ENCODE measurements at places on chromosomes 16 and 17.

DNA sequence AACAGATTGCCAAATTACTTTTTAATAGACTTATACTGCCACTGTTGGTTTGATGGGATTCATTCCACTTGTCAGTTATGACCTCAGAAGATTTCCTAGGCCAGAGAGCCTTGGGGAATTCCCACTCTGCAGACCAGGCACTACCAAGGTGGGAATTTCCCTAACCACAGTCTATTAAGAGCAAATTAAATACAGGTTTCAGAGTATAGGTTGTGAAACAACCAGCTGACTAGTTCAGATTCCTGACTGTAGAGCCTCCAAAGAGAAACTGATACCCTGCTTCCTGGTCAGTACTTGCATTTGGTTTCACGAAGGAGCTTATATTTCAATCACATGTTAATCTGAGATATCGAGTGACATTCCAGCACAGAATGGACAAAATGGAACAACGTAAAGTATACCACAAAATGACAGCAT lies 186.5 kb downstream of the STX8 start:
- no peak for DNase-seq

GRCh38 chr16:53065461-53066061 lies 10.8 kb downstream of the CHD9 start:
- no peak for DNase-seq

GRCh38 chr16:280552-280951 lies at the start of gene ARHGDIG:
Gene ARHGDIG, plus strand, starts transcription at chr16:280591. Its CDS starts 90 bp downstream, at chr16:280681.
- no peak for DNase-seq

- no peak for DNase-seq
Observed at GRCh38 chr17:9183306-9183705, 162.0 kb downstream of the NTN1 start.

DNA sequence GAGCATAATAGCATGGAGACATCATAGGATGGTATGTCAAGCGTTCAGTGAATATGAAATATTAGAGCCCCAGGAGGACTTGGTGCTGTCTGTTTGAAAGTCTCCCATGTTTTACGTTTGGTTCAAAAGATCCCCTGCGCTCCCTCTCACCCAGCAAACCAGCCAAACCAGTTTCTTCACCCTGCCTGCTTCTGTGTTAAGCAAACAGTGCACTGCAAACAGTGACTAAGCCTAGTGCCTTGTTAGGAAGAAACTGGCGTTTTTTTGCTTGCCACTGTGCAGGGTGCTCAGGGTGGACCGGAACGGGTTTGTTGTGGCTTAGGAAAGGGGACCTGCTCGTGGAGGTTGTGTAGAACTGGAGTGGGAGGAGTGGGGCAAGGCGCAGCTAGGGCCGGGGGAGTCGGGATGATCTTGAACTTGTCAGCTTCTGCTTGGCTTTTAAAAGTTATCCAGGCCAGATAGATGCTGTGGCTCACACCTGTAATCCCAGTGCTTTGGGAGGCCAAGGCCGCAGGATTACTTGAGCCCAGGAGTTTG lies 7.7 kb downstream of the CDH1 start:
- DNase-seq: no peak

- DNase-seq: no peak
Observed at GRCh38 chr17:32626379-32626791, 139.6 kb downstream of the CDK5R1 start.

- DNase-seq: no peak
Observed at GRCh38 chr16:75236232-75236631, 15.2 kb downstream of the BCAR1 start.

GRCh38 chr16:53651357-53651756 lies 52.3 kb downstream of the RPGRIP1L start:
- no peak for DNase-seq

DNA sequence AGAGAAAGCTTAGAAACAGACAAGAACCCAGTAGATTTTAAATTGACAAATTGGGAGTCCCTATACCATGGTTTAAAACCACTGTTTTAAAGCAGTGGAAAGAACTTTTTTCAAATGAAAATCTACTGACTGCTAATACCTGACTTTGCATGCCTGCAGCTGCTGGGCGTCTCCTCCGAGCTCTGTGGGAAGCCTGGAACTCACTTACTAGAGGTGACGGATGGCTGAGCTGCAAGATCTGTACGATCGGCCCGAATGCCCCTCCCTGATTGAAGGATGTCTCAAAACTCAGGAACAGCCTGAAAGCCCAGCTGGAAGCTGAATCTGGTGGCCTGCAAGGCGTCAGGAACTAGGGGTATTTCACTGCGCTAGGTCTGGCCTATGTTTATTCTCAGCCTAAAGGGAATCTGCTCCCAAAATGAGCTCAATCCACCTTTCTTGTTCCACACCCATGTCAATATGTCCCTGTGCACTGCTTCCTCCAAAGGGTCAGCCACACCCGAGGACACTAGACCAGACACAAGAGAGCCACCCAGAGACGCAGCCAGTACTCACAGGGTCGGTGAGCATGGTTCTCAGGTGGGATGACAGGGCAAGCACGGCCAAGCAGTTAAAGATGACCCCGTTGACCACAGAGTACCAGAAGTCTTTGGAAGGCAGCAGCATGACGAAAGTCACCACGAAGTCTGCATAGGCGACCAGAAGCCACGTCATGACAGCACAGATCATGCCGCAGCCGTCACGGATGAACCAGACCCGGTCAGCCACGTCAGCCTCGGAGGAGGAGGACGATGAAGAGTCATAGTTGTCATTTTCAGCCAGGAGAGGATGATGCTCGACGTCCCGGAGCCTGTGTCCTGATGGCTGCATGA lies 21.4 kb downstream of the ZDHHC7 start:
- DNase-seq: no peak

DNA sequence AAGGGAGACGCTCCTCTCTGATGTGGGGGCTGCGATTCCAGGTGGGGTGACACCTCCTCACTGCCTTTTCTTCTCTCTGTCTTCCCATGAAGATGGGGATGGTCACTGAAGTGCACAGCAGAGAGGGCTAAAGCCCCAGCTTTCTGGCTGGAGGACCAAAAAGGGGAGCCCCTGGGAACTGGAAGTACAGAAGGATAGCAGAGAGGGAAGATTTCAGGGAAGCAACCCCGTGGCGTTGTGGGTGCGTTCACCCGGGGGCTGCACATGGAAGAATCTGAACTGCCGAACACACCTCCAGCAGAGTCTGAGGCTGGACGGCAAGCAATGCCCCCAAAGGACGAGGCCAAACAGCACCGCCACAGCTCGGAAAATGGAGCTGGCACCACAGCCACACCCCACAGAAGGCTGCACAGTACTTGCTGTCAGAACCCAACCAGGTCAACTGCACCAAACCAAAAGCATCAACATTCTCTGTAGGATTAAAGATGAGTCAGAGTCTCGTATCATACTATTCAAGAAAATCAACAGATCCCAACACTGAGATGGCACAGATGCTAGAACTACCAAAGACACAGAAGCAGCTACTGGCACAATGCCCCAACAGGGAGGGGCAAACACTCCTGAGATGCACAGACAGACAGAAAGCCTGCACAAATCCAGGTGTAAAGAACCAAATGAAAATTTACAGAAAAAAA lies 49.9 kb downstream of the MAP1LC3B start:
- DNase-seq: no peak

DNA sequence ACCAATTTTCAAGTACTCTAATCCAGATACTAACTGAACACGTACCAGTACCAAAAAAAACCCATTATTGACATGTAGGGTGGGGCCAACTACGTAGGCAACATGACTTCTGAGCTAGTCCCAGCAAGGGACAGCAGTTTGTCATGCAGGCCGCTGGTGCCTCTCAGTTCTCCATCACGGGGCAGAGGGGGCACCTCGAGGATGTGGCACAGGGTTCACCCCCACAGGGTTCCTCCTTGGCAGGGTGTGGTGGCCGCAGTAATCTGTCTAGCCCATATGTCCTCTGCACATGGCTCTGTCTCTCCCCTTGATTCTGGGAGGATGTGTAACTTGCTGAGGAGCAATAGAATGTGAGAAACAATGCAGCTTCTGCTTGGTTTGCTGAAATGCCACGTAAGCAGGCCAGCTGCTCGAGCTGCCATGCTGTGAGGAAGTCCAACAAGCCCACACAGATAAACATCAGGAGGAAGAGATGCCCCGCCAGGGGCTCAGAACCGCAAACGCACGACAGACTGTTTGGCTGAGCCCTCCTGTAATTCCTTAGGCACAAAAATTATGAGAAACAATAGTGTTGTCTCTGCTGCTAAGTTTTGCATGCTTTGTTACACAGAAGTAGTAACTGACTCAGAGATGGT lies 62.4 kb downstream of the NT5M start:
- no peak for DNase-seq

GRCh38 chr16:1942047-1942809 lies 771 bp downstream of the MSRB1 start:
- no peak for DNase-seq

DNA sequence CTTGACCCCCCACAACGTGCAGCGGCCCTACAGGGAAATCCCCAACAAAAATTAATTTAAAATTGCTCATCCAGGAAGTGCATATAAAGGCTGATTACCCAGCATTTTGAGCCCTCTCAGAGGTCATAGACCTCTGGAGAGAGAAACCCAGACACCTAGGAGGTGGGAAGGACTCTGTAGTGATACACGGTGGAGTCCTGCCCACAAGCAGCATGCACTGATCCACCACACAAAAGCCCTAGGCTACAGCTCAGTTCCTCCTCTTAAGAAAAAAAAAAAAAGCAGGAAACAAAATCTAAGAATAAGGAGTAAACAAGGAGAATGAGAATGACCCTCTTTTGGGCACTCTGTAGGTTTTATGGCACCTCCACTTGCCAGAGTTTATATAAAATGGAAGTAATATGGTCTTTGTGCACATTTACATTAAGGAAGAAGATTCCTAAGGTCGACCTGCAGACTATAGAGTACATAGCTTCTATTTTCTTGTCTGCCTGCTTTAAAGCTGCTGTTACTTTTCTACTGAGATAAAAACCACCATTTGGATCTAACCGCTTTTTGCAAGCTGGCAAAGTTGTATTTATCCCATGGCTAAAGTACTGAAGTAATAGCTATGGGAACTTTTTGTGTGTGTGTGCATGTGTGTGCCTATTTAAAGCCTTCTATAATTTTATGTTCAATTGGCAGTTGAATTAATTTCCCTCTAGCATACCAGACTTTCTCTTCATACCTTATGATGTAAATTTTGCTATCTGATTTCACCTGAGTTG lies 46.9 kb downstream of the ACSM1 start:
- DNase-seq: no peak

DNA sequence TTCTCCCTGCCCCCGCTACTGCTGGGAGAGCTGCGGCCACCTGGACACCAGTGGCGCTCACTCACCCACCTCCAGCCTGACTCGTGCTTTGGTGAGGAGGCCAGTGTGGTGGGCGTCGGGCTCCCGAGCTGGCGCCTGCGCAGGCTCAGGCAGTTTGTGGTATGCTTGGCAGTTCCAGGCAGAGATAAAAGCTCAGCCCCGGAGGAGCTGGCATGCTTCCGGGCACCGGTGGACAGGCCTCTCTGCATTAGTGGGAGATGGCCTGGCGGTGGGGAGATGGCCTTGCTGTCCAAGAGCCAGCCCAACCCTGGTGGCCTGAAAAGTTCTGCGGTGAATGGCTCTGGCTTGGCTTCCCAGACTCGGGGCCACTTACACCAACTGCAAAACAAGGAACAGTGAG lies 4.1 kb downstream of the ADGRG1 start:
- no peak for DNase-seq

- peak; percentile 42 for DNase-seq
Observed at GRCh38 chr17:39209317-39210092, 9.4 kb downstream of the RPL19 start.

DNA sequence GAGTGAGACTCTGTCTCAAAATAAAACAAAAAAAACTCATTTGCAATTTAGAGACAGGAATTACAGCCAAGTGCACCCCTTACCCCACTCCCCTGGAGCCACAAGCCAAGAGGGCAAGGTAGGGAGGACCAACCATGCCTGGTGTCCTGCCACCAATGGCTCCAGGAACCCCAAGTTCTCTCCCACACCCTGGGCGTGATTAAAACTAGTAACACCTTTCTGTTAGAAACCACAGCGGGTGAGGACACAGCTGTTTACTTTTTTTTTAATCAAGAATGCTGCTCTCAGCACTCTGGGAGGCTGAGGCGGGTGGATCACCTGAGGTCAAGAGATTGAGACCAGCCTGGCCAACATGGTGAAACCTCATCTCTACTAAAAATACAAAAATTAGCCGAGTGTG lies 38.1 kb downstream of the ANKRD11 start:
- no peak for DNase-seq

- no peak for DNase-seq
Observed at GRCh38 chr17:27578718-27579085, 52.3 kb upstream of the LGALS9 start.

- no peak for DNase-seq
Observed at GRCh38 chr16:19913340-19913645, 28.6 kb upstream of the GPRC5B start.

- peak; percentile 41 for DNase-seq
Observed at GRCh38 chr17:82126556-82127314, 28.7 kb upstream of the FASN start.

DNA sequence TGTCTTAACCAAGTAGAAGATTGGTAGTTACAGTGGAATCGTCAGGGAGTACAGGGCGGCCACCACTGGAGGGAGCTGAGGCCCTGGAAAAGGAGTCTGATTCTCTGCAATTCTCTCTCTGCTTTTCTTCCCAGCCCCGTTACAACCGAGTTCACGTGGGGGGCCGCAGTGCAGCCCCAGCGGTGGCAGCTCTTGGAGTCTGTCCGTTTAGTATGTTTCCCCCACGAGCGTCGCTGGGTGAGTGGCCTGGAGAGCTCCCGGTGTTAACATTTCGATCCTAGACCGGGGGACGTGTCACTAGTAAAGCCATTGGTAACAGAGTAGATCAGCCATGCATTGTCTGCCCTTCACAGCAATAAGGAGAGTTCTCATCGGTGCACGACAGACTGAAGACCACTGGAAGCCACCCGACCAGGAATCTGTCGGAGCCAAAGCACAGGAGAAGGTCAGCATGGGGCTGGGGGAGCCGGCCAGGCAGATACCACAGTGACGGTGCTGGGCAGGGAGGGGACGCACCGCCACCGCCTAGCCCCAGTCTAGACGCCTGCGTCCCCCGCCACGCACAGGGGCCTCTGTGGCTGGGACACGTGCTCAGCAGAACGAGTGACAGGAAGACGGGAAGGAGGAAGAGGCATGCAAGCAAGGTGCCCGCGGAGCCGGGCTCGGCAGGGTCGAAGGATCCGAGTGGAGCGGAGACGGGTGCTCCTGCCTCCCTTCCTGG lies 15.7 kb downstream of the SLC16A3 start:
- no peak for DNase-seq

DNA sequence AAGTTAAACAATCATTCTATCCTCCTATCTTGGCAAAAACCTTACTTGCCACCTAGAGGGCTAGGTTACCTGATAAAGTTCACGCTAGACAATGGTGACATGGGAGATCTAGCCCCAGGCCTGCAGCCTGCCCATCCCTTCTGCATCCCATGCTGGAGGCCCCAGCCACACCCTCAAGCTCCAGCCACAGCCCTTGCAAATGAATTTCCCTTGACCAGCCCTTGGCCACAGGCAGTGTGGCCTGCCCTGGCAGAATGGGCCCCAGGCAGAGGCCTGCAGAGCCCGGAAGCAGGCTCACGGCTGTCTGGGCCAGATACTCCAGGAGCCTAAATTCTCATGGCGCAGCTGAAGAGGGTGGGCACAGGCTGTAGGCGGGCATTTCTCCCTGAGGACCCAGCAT lies 14.9 kb downstream of the WNT3 start:
- no peak for DNase-seq
